ENCODE measurements at places on chromosomes 11 and 22.

GRCh38 chr11:33256031-33256812 is 959 bp upstream of the HIPK3 start:
- no peak for DNase-seq

- DNase-seq: peak; percentile 63
Observed at GRCh38 chr11:122749005-122749687, 89.2 kb upstream of the CRTAM start.

DNA sequence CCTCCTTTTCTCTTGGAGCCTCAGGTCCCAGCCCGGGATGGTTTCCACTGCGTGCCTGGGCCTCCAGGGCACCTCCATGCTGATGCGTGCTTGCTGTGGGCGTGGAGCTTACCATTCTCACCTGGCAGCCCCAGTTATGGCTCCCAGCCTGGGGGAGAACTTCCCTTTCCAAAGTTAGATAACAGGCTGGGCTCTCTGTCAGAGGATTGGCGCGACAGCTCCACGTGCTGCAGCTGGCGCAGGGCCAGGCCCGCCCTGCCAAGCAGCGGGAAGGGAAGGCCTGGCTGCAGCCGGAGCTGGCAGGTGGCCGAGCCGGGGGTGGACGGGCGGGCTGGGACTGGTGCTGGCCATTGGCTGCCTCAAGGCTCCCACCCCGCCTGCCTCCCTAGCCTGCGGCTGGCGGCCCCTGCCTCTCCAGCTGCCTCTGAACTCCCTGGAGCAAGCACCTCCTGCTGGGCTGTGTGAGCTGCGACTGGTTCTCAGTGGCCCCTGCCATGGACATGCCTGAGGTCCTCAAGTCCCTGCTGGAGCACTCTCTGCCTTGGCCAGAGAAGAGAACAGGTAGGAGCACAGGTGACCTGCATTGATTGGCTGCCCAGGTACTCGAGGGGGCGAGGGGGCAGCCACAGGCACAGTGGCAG is 14.6 kb upstream of the TEF start:
- peak; percentile 86 for DNase-seq

GRCh38 chr11:64216879-64217278 is 9.1 kb downstream of the TRPT1 start:
- DNase-seq: no peak

- peak; percentile 97 for DNase-seq
Observed at GRCh38 chr22:30212363-30212995, 34.1 kb downstream of the LIF start.

DNA sequence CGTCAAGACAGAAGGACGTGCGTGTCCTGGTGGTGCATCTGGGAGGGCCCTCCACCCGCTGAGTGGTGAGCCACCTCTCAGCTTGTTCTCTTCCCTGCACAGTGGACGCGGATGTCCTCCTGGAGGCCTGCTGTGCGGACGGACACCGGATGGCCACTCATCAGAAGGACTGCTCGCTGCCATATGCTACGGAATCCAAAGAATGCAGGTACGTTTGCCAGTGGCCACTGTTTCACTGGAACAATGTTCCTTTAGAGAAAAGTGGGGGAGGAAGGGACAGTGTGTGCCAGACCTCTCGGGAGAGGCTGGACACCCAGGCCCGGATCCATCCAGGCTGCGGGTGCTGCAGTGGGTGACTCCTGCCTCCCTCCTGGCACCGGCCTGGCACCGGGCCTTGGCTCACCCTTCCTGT is 15.9 kb downstream of the FBLN1 start:
- no peak for DNase-seq

- DNase-seq: no peak
Observed at GRCh38 chr22:24232725-24233124, 12.2 kb downstream of the GGT5 start.
